ENCODE measurements at places on chromosomes 6 and 20.

GRCh38 chr6:42401613-42401951 is 50.1 kb downstream of the TRERF1 start:
- no peak for DNase-seq

DNA sequence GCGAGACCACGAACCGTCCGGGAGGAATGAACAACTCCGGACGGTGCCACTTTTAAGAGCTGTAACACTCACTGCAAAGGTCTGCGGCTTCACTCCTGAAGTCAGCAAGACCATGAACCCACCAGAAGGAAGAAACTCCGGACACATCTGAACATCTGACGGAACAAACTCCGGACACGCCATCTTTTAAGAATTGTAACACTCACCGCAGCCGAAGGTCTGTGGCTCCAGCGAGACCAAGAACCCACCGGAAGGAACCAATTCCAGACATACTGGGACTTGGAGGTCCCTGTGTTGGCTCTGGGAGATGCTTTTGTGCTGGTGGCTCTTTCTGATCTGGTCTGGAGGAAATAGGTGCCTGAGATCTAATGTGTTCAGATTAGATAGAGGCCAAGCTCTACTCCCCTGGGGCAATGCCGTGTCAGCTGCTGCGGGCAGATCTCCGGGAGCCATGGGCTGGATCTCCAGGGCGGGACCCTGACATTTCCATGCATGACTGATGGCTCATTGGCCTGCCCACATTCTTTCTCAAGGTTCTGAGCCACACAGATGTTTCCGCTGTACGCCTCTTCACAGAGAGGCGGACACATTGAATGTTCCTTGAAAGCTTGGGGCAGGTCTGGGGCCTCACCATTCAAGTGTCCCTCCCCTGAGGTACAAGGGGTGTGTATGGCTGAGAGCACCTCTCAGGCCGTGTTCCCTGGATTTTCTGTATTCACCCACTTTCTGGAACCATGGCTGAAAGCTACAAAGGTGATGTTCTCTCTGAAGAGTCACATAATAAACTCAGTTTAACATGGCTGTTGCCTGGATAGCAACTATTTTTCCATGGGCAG is 29.3 kb downstream of the GMPR start:
- DNase-seq, result no peak

- no peak for DNase-seq
These were observed 1.1 kb upstream of the AFDN start for GRCh38 chr6:167825332-167826229.

DNA sequence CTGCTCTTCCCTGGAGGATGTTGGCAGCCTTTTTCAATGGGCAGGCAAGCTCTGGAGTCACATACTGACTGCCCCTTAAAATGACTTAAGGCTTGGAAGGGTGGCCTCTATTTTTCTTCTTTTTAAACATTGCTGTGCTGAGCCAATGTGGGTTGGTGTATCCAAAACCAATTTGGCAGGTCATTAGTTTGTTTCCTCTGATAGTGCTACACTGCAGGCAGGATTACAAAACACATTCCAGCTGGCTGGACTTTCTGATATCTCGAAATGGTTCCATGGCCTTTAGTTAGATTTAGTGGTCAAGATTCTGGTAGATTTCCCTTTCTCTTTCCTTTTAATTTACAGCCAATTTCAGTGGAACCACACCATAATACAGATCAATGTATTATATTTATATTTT is 28.1 kb upstream of the BMP2 start:
- no peak for DNase-seq

- no peak for DNase-seq
These were observed 37.5 kb downstream of the AIG1 start for GRCh38 chr6:143098054-143098671.

GRCh38 chr6:142028527-142028926 is 104.2 kb upstream of the GJE1 start:
- no peak for DNase-seq
